Endothelial cell (in vitro differentiated cells): ENCODE measurements at places on chromosomes 3 and 15.

GRCh38 chr3:141942006-141942405 is 65.6 kb downstream of the ATP1B3 start:
- no peak overlapping the region for H3K4me3 ChIP-seq
- H3K4me1 ChIP-seq: peaks cover 19% of the 10 kb centered on the region
- H3K36me3 ChIP-seq: no peaks in the 10 kb centered on the region
- no peak overlapping the region for H3K27ac ChIP-seq

DNA sequence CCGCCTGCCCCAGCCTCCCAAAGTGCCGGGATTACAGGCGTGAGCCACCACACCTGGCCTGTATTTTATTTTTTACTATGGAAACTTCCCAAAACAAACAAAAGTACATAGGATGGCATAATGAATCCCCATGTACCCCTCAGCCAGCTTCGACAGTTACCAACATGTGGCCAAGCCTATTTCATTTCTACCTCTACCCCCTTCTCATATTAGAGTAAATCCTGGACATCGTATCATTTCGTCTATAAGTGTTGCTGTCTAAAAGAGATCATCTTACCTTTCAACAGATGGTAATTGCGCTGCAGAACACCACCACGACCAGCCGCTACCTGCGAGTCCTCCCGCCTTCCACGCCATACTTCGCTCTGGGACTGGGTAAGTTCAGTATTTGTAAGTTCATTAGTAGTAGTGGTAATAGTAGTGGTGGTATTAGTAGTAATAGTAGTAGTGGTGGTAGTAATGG is 44.9 kb downstream of the DLEC1 start:
- no peak for DNase-seq
- peaks cover 22% of the 10 kb centered on the region for H3K27me3 ChIP-seq
- peak overlapping the region; percentile 2 for H3K27ac ChIP-seq
- peak overlapping the region; percentile 14 for H3K4me3 ChIP-seq
- H3K36me3 ChIP-seq: peaks cover 21% of the 10 kb centered on the region

DNA sequence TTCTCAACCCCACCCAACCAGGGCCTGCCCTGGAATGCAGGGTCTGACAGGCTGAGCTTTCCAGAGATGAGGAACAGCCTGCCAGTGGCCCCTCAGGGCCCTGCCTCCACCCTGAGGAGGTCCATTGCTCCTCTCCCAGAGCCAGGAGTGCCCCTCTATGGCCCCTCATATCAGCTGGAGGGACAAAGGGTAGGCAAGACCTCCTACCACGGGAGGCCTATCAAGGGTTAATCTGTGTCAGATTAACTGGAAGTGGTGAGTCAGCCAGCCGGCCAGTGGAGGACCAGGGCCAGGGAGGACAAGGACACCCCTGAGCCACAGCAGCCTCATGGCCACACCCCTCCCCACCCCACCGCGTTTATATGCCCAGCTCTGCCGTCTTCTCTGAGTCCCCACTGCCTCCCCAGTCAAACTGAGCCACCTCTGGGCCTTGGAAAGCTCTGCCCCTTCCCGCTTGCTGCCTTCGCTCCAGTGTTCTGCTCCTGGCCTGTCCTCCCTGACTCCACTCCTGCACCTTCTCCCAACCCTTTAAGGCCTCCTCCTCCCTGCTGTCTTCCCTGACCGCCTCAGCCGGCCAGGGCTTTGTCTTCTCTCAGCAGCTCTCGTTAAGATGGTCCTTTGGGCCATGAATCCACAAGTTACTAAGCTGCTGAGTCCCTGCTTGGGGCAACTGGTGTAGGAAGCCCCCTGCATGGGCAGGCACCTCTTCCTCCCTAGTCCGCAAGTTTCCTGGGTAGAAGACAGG is 6.5 kb downstream of the CCDC33 start:
- peaks cover 2% of the 10 kb centered on the region for H3K27me3 ChIP-seq
- peaks cover 17% of the 10 kb centered on the region for H3K4me1 ChIP-seq
- DNase-seq: no peak

- no peak overlapping the region for H3K27ac ChIP-seq
- no peak for DNase-seq
- no peaks in the 10 kb centered on the region for H3K36me3 ChIP-seq
- no peaks in the 10 kb centered on the region for H3K4me1 ChIP-seq
Measured at GRCh38 chr15:95724908-95725633, 605.4 kb upstream of the NR2F2 start.

DNA sequence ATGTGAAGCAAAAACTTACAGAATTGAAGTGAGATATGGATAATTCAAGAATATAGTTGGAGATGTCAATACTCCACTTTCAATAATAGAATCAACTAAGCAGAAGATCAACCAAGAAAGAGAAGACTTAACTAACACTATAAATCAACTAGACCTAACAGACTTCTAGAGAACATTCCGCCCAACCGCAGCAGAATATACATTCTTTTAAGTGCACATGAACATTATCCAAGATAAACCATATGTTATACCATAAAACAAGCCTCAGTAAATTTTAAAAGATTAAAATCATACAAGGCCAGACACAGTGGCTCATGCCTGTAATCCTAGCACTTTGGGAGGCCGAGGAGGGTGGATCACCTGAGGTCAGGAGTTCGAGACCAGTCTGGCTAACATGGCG is 5.5 kb upstream of the TEX55 start:
- no peak for DNase-seq
- no peaks in the 10 kb centered on the region for H3K36me3 ChIP-seq
- H3K27ac ChIP-seq: no peak overlapping the region
- H3K27me3 ChIP-seq: peaks cover 2% of the 10 kb centered on the region
- no peak overlapping the region for H3K4me3 ChIP-seq
- H3K4me1 ChIP-seq: no peaks in the 10 kb centered on the region

DNA sequence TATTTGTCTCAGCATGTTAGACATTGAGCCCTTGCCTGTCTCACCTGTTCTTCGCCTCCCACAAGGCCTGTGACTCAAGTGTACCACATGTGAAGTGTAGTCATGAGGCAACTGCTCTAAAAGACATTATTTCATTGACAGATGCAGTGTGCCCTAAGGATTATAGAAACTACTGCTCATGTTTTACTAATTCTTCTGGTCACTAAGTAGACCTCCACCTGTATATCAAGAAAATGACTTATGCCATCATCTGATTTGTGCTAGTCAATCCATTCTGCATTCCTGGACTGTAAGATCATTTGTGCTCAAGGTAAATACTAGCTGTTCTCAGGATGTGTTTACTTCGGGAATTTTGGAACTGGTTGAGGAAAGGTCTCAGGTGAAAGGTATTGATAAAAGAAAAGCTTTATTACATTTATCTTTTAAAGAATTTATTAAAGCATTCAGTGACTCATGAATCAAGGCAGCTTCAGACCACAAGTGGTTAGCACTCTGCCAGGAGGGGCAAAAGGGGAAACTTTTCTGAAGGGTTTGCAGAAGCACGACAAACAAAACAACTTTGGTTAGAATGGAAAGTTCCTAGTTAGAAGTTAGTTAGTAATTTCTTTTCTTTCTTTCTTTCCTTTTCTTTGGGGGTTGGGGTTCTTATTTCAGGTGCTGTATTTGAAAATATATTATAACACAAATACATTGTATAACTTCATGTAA is 465.3 kb upstream of the CBLB start:
- no peaks in the 10 kb centered on the region for H3K27me3 ChIP-seq
- no peak for DNase-seq
- H3K36me3 ChIP-seq: no peaks in the 10 kb centered on the region

- H3K36me3 ChIP-seq: peaks cover 18% of the 10 kb centered on the region
- peaks cover 17% of the 10 kb centered on the region for H3K4me1 ChIP-seq
- peak overlapping the region; percentile 91 for H3K27ac ChIP-seq
- peaks cover 3% of the 10 kb centered on the region for H3K27me3 ChIP-seq
- H3K4me3 ChIP-seq: peak overlapping the region; percentile 96
Measured at GRCh38 chr3:184135911-184136260, 728 bp downstream of the EIF2B5 start.

DNA sequence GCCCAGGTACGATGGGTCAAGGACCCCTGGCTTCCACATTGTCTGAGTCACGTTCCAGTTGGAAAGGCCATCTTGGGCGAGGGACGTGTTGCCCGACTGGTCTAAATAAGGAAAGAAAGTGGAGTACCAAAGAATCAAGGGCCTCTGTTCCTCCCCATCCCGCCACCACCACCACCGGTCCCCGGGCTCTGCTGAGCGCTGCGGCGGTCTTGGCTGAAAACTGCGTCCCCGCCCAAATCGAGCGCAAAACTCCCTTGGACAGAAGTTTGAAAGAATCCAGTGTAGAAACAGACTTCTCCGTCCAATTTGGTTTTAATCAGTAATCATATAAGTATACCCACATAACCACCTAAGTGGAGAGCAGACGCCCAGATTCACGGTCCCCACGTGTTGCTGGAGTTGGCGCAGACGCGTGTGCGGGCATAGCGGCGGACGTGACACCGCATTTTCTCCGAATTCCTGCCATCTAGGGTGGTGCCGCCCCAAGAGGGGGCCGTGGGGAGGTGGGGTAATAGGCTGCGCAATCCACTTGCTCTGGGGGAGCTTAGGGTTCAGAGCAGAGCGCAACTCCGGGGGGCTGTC is 243.8 kb upstream of the TOPAZ1 start:
- H3K4me1 ChIP-seq: peaks cover 32% of the 10 kb centered on the region
- H3K27ac ChIP-seq: no peak overlapping the region
- peaks cover 44% of the 10 kb centered on the region for H3K27me3 ChIP-seq
- H3K36me3 ChIP-seq: peaks cover 4% of the 10 kb centered on the region
- DNase-seq: peak; percentile 30
- peak overlapping the region; percentile 85 for H3K4me3 ChIP-seq

- H3K4me1 ChIP-seq: no peaks in the 10 kb centered on the region
- H3K4me3 ChIP-seq: no peak overlapping the region
- DNase-seq: no peak
- H3K27me3 ChIP-seq: peaks cover 11% of the 10 kb centered on the region
- no peak overlapping the region for H3K27ac ChIP-seq
Measured at GRCh38 chr3:128923576-128923975, 44.2 kb downstream of the ACAD9 start.

GRCh38 chr3:169627789-169628188 is 35.7 kb downstream of the MECOM start:
- DNase-seq: no peak
- H3K36me3 ChIP-seq: no peaks in the 10 kb centered on the region
- H3K4me3 ChIP-seq: no peak overlapping the region
- no peaks in the 10 kb centered on the region for H3K27me3 ChIP-seq

DNA sequence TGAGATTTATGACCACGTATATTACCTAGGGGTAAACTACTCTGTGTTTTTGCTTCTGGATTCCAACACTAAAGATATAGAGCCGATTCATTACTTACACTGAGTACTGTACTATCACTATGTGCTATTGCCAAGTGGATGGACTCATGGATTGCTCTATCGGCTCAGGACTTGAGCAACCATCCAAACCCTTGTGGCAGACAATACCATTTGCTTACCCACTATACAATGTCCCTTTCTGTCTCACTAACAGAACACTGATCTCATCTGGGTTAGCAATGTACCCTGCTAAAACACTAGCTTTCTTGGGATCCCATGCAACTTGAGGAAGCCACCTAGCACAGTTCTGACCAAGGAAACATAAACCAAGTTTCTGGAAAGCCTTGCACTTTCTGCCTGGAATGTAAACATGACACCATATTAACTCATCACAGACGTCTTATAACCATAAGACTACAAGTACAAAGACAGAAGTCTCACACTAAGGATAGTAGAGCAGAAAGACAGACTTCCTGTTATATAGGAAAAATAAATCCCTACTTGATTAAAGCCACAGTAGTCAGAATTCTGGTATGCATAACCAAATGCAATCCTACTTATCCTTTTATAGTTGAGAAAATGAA is 38.6 kb downstream of the HACD2 start:
- DNase-seq: no peak
- H3K27me3 ChIP-seq: peaks cover 1% of the 10 kb centered on the region
- H3K4me3 ChIP-seq: no peak overlapping the region

GRCh38 chr15:90607361-90607760 is 77.6 kb downstream of the CRTC3 start:
- no peak for DNase-seq
- H3K27me3 ChIP-seq: peaks cover 2% of the 10 kb centered on the region
- H3K27ac ChIP-seq: no peak overlapping the region
- no peak overlapping the region for H3K4me3 ChIP-seq

DNA sequence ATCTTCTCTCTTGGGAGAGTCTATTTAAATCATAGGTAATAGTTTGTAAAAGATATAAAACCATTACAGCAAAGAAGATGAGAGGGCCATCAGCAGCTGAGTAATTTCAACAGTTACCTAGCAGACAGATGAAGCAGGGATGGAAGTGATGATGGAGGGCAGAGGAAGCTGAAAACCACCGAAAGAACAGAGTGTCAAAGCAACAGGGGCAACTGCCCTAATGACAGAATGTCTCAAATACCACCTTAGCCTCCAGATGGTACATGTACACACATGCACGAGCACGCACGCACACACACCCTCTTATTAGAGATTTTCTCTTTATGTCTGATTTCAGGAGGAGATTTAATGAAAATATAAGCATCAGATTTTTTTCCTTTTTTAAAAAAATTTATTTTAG is 64.5 kb downstream of the NEDD4 start:
- no peak overlapping the region for H3K27ac ChIP-seq
- H3K4me3 ChIP-seq: no peak overlapping the region
- H3K27me3 ChIP-seq: peaks cover 1% of the 10 kb centered on the region
- DNase-seq: no peak
- no peaks in the 10 kb centered on the region for H3K4me1 ChIP-seq
- H3K36me3 ChIP-seq: peaks cover 7% of the 10 kb centered on the region

DNA sequence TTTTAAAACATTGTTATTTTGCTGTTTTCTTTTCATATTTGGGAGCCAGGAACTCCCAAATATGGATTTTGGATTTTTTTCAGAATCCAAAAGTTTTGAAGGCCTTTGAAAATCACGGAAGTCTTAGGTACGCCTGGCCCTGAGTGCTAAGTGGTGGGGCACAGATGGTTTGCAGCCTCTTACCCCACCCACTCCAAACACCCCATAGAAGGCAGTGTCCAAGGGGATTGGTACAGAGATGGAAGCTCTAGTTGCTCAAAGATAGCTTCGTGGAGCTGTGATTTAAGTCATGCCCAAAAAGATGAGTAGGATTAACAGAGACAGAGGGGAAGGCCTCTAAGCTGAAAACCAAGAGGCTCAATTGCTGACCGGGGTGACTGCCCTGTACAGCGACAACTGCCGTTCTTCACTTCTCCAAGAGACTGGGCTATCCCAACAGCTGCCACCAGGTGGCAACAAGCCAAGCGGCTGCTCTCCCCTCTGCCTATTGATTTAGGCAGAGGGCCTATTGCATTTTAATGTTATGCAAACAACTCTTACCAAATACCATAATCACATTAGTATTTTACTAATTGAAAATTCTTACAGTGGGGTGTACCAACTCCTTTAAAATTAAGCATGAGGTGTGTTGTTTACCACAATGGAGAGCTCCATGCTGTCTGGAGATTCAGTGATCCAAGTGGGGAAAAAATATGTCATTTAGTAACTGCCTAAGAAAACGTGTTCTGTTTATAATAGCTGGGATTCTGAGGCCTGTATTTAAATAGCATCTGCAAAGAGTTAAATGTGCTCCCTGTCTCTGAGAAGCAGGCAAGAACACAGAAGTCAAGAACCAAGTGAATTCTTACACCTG is 64.0 kb upstream of the C15orf61 start:
- peaks cover 7% of the 10 kb centered on the region for H3K36me3 ChIP-seq
- DNase-seq: peak; percentile 85
- H3K27ac ChIP-seq: no peak overlapping the region
- no peaks in the 10 kb centered on the region for H3K27me3 ChIP-seq
